ENCODE measurements at places on chromosomes 1 and 21. TPM values are rescaled to one million over a fixed set of nuclear protein-coding genes. Genes with fewer than 3 reads are reported as not detected.

TSTD1 gene
- total RNA-seq = 113 TPM

ARHGAP30 gene
- total RNA-seq = 59.7 TPM

CFHR4 gene
- total RNA-seq = not detected

TAS1R1 gene
- total RNA-seq = not detected
